GM12878 (cell line): ENCODE measurements at places on chromosomes 5 and 9. TPM values are rescaled to one million over a fixed set of nuclear protein-coding genes. Genes with fewer than 3 reads are reported as not detected.
A peak's percentile ranks its signal among the peaks of the same experiment; 100 is the strongest.

The MAT2B gene
- 48.0 and 49.7 TPM in 2 replicates for total RNA-seq

The PLEKHG4B gene
- total RNA-seq, result 0.05 and 0.08 TPM in 2 replicates

The OMD gene
- not detected in 2 replicates for total RNA-seq

The PCDHB13 gene
- 0.05 TPM in 1 of 2 replicates, not detected in the other for total RNA-seq

DNA sequence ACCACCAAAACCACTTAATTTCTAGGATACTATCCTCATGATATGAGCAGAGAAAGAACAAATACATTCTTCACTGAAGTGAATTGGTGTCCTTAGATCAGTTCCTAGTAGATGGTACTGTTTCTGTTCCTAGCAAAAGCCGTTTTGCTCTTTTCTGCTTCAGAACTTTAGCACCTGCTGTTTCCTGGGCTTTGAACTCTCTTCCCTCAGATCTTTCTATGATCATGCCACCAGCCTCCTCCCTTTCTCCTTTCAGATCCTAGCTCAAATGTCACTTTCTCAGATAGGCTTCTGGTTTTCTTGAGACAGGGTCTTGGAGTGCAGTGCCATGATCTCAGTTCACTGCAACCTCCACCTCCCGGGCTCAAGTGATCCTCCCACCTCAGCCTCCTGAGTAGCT lies 118.0 kb downstream of the EGFLAM start:
- no peak for DNase-seq
- H3K4me3 ChIP-seq, result no peak overlapping the region
- no peaks in the 10 kb centered on the region for H3K36me3 ChIP-seq

DNA sequence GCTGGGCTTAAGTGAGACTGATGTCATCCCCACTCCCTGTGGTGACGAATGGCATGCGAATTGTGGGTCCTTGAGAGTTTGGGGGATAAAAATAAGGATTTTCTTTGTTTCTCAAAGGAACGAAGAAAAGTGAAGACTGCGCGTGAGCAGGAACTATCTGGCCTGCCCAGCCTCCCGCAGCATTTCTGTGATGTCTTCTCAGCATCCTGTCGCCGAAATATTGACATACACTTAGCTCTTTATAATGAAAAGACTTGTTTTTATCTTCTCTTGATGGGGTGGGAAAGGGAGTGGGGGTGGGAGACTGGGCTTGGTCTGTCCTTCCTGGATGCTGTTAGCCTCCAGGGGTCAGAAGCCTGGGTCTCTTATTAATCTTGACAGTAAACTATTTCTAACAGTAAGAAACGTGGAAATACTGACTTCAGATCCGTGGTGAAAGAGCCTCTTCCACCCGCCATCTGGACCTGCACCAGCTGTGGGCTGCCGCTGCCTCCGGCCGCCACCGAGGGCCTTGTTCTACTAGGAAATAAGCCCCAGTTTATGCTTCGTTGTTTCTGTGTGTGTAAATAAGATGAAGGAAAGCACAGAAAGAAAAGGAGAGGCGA lies 239.6 kb downstream of the FANCC start:
- H3K27me3 ChIP-seq, result no peaks in the 10 kb centered on the region
- no peak overlapping the region for H3K27ac ChIP-seq
- H3K36me3 ChIP-seq, result peaks cover 2% of the 10 kb centered on the region; the same call in 1 of the 2 replicates
- no peaks in the 10 kb centered on the region for H3K4me1 ChIP-seq

- peaks cover 21% of the 10 kb centered on the region for H3K4me1 ChIP-seq
- DNase-seq, result no peak
- peaks cover 14% of the 10 kb centered on the region; the same call in 1 of the 2 replicates for H3K36me3 ChIP-seq
- H3K4me3 ChIP-seq, result no peak overlapping the region
- no peaks in the 10 kb centered on the region for H3K27me3 ChIP-seq
These were observed 5.9 kb downstream of the ZCCHC7 start for GRCh38 chr9:37126214-37126788.

DNA sequence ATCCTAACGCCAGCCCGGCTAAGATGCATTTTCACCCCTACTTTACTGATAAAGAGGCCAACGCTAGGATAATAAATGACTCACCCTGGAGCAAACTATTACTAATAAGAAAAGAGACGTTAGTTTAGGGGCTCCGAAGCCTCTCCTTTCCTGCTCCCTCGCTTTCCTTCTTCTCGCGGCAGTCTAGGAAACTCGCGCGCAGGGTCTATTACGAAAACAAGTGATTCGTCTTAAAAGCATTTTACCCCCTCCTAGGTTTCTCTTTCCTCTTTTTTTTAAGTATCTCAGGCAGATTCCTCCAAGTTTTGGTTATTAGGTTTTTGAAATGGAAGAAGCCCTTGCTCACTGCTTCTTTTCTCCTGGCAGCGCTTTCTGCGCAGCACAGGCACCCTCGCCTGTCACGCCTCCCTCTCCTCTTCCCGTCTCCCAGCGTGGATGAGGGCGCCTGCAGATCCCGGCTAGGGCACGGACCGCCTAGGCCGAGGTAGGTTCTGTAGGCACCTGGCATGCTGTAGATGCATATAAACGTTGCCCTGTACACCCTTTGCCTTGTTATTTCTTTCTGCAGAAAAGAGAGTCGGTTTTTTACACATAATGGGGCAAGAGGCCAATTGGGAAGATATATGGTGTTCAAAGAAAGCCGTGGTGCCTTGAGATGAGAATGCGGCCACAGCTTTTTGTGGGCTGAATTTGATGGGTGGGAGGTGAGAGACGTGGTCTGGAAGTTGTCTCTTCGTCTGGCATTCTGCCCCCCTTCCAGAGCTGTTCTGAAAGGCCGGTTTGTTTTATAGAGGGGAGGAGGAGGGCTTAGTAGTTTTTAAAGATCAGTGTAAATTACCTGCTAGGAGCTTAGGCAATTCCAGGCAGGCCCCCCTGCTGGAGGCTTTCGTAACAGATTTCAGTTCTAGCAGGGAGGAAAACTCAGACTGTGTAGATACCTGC lies 983 bp downstream of the GCNT1 start:
- H3K4me1 ChIP-seq, result peaks cover 26% of the 10 kb centered on the region
- no peaks in the 10 kb centered on the region for H3K36me3 ChIP-seq
- H3K27ac ChIP-seq, result peak overlapping the region; percentile 35
- DNase-seq, result no peak
- peak overlapping the region; percentile 79 for H3K4me3 ChIP-seq

DNA sequence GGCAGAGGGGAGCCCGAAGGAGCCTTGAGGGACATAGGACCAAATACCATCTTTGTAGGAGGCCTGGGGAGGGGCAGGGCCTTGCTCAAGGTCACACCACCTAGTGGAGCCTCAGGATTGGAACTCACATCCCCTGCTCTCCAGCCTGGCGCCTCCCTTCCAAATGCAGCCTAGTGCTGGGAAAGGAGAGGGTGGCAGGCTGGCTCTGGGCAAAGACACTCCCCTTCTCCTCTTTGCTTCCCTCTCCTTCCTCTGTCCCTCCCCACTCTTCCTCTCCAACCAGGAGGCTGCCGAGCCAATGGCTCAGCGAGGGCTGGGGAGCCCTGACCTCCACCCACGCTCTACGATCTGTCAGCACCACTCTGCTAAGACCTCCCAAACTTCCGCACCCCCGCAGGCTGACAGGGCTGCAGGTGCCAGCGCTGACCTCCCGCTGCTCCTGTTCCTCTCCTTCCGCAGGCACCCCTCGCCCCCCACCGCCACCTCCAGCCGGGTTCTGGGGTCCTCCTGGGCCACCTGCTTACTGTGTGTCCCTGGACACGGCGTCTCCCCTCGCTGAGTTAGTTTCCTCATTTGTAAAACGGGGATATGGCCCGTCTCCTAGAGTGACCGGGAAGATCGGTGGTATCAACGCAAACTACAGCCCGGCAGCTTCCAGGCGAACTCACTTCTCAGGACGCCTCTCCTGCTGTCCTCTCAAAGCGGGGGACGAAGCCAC lies 52.9 kb downstream of the C9orf50 start:
- DNase-seq, result no peak
- H3K27ac ChIP-seq, result no peak overlapping the region
- no peaks in the 10 kb centered on the region; the same call in 1 of the 2 replicates for H3K27me3 ChIP-seq
- H3K4me3 ChIP-seq, result no peak overlapping the region

GRCh38 chr5:167128581-167128980 lies 1162.9 kb upstream of the WWC1 start:
- H3K36me3 ChIP-seq, result no peaks in the 10 kb centered on the region
- no peak overlapping the region for H3K4me3 ChIP-seq
- H3K27me3 ChIP-seq, result no peaks in the 10 kb centered on the region; the same call in 1 of the 2 replicates
